Activated CD4-positive, alpha-beta T cell treated with anti-CD3 and anti-CD28 coated beads, Interleukin-2, amount 50 U/mL, for 24 hours (primary cell): ENCODE measurements at places on chromosomes 13 and 19.

- DNase-seq, result no peak
These were observed 7.6 kb upstream of the ERFL start for GRCh38 chr19:41935760-41936415.

GRCh38 chr13:20142023-20142926 lies 18.6 kb downstream of the GJA3 start:
- DNase-seq, result no peak

DNA sequence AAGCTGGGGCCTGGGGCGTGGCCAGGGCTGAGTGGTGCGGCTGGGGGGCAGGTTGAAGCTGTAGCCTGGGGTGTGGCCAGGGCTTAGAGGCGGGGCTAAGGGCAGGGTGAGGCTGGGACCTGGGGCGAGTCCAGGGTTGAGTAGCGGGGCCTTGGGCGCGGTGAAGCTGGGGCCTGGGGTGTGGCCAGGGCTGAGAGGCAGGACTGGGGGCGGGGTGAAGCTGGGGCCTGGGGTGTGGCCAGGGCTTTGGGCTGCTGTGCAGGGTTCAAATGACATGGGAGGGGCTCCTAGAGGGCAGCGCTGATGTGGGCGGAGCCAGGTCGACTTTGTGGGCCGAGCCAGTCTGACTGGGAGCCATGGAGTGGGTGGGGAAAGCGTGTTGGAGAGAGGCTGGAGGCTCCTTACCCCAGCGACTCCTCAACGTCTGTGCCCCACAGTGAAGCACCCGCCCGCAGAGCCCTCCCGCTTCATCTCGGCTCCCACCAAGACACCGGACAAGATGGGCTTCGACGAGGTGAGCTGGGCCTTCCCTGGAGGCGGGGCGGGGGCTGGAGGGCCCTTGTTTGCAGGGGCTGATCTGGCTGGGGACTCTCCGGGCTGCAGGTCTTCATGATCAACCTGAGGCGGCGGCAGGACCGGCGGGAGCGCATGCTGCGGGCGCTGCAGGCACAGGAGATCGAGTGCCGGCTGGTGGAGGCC lies 21.5 kb downstream of the COLGALT1 start:
- DNase-seq, result no peak

DNA sequence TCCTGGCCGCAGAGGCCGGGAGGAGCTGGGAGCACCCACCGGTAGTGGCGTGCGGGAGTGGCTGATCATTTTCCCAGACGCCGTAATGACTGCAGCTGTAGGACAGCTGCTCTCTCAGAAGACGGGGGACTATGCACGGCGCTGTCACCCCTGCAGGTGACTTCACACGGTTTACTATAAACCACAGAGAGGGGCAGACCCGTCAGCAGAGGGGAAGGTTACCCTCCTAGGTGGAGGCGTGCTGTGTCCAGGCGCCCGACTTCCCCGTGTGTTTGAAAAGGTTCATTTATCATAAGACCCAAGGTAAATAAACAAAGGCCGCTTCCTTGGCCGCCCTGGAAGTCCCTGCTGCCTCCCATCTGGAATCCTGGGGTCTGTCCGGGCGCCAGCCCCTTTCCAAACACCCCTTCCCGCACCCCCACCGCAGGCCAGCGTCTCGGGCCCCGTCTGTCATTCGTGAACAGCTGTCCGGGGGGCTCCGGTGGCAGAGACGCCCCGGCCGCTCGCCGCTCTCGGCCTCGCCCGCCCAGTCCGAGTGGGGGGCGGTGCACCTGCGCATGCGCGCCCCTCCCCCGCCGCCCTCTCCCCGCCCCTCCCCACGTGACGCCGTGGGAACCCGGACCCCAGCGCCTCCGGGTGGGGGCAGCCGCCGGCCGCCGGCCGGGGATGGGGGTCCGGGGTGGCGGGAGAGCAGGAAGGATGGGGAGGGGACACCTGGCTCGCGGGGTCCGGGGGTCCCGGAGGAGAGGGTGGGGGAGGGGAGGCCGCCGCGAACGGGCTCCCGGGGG lies 915 bp downstream of the SHC2 start:
- DNase-seq, result no peak

- peak; percentile 35 for DNase-seq
These were observed 7.1 kb upstream of the DPP9 start for GRCh38 chr19:4730740-4731171.

- DNase-seq, result no peak
These were observed 336.3 kb downstream of the HS6ST3 start for GRCh38 chr13:96426167-96426566.

- DNase-seq, result no peak
These were observed 2.1 kb upstream of the SYCN start for GRCh38 chr19:39206122-39206521.

DNA sequence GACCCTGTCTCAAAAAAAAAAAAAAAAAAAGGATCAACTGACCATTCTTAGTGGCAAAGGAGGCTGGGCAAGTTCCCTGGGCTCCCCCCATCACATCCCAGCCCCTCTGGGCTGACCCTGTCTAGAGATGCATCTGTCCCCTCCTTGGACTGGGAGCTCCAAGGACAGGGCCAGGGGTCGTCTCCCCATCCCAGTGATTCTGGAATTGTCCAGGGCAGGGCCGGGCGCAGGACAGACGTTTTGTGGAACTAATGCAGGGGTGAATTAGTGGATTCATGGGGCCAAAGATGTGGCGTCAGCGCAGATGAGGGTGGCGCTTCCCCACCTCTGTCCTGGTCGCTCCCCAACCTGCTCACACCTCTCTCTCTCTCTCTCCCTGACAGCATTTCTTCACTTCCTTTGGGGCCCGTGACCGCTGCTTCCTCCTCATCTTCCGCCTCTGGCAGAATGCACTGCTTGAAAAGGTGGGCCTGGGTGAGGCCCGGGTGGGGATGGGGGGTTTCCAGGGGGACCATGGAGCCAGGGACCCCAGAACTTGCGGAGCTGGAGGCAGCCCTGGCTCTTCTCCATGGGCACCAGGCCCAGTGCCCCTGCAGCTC lies 11.1 kb downstream of the GRAMD1A start:
- DNase-seq, result no peak

- DNase-seq, result no peak
These were observed 32.7 kb downstream of the KDM4B start for GRCh38 chr19:5001615-5002014.

DNA sequence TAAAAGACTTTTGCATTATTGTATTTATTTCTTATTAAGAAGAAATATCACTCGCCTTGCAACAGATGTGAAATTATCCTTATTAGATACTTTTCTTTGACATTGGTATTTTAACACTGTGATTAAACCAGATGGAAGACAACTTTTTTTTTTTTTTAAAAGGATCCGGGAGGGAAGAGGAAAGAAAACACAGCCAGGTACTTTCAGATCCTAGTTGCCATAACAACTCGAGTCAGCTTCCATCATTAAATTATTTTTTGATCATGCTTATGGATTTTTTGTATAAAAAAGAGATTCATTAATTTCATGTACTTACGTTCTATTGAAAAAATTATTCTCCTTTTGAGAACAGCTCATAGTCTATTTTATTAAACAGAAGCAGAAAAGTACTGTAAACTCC lies 515.7 kb downstream of the TBC1D4 start:
- no peak for DNase-seq

DNA sequence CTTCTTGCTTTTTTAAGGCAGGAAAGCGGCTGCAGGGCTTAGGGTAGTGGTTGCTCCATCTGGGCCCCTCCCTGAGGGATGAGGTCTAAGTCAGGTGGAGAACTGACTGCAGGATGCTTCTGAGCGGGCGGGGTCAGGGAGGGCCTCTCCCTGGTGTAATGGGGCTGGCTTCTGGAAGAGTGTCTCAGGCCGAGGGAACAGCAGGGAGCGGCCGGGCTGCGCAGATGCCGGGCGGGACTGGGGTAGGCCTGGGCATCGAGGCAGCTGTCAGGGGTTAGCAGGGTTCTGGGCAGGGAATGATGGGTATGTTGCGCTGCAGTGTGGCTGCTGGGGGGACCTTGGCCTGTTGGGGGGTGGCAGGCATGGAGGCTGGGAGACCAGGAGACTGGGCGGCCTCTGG lies 2.7 kb downstream of the FAM174C start:
- DNase-seq, result no peak

DNA sequence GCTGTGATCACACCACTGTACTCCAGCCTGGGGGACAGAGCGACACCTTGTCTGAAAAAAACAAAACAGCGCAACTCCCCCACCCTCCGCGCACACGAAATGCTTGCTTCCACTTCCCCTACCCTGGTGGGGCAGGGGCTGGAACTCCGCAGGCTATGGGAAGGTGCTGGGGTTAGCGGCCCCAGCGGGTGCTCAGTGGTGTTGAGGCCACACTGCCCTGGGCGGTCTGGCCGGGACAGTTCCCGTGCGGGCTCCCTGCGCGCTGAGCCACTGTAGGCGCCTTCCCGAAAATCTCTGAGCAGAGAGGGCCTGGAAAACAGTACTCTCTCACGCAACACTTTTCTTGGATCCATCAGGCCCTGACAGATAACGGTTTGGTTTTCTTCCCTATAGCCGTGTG lies 1.1 kb upstream of the WTIP start:
- no peak for DNase-seq

DNA sequence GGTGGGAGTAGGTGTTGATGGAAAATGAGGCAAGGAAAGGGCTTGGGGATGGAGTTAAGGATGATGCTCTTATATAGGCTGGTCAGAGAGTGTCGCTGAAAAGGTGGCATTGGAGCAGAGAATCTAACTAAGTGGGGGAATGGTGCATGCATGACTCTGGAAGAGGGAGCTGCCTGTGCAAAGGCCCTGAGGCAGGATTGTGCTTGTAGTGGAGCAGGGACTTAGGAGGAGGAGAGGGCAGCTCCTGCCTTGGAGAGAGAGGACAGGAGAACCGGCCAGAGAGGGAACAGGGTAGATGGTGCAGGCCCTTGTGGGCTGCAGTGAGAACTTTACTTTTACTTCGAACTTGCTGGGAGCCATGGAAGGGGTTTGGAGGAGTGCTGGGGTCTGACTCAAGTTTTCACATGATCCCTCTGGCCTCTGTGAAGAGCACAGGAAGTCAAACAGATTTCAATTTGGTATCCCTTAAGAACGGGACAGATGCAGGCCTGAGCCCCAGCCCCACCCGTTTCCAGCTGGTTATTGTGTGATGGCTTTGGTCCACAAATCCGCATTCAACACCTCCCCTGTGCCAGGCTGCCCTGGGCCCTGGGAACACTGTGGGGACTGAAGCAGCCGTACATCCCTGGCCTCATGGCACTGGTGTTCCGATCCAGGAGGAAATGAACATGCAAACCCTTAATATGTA lies 7.0 kb downstream of the AP2A1 start:
- DNase-seq, result no peak

DNA sequence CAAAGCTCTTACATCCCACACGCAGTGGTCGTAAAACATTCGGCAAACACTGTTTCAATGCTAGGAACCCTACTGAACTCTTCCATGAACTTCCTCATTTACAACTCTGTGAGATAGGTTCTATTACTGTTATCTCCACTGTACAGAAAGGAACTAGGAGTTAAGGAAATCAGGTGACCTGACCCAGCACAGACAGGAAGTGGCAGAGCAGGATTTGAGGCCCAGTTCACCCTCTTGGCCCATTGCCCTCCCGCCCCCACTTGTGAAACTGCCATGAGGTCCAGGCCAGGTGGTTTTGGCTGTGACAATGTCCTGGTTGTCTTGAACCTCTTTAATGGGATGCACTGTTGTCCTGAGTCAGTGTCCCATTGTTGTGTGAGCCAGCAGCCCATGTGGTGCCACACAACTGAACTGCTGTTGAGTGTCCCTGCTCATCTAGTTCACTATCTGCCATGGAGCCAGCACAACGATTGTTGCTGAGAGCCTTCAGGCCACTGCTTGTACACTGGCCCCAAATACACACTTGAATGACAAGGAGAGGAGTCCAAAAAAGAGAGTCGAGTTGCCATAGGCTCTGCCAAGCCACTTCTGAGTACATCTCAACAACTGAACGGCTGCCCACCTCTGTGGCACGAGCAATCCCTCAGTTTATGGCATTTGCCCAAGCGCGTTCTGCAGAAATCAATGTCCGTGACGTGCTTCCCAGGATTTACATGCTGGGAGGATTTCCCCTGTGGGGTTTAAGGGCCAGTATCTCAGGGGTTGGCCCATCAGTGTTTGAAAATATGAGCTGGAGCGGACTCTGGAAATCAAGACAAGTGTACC lies 484.6 kb downstream of the TSHZ3 start:
- DNase-seq, result no peak

- no peak for DNase-seq
These were observed 4.1 kb downstream of the CCDC70 start for GRCh38 chr13:51865838-51866237.

DNA sequence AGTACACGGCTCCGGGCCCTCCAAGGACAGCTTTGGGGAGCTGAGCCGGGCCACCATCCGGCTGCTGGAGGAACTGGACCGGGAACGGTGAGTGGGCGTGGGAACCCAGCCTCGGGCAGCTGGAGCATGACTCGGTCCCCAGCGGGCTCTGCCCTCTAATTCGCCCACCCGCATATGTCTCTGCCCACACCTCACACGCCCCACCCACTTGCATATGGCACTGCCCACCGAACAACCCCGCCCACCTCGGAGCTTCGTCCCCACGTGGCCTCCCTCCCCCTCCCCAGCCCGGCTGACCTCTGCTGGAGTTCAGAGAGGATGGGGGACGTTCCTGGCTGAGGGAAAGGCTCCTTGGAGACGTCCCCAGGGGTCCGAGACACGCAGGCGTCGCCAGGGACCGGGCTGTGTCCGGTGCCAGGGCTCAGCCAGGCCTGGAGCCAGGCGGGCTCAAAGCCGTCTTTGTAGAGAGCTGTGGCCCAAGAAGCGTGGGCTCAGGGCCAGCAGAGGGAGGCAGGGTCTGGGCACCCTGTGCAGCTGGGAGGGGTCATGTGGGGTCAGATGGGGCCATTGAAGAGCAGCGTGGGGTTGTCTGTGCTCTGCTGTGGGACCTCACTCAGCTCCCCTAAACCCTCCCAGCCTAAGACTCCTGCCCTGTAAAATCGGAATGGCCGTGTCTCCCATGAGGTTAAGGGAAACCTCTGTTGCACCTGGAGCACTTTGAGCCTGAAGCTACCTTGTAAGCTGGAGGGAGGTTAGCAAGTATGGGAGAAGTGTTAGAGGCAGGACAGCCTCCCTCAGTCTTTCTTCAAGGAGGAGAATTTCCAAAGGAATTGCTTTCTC lies 3.8 kb downstream of the APC2 start:
- no peak for DNase-seq

GRCh38 chr13:97318532-97318931 lies 96.4 kb downstream of the MBNL2 start:
- DNase-seq, result no peak

DNA sequence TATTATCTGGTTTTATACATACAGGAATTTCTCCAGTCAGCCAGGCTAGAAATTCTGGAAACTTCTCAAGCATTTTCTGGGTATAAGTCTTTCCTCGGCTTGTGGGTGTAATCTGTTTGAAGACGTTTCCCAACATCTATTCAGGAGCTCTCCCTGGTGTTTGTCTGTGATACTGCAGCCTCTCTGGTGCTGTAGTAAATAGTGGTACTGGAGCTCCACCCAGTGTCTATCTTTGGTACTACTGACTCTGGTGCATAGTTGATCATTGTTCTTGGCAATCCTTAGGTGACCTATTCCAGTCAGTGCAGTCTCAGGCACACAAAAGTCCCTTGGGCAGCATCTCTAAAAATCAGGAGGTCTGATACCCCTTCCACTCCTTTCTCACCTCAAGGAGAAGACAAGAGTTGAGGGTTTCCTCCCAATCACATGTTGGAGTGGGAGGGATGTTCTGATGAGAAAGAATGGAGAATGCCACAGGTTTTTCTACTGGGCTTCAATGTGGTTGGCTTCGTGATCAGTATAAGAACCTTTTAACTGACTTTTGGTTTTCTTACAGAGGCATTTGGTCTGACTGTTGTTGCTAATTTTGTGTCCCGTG lies 115.5 kb downstream of the CYSLTR2 start:
- peak; percentile 88 for DNase-seq
